Activated gamma-delta T cell (primary cell): ENCODE measurements at places on chromosomes 1 and 21.

DNA sequence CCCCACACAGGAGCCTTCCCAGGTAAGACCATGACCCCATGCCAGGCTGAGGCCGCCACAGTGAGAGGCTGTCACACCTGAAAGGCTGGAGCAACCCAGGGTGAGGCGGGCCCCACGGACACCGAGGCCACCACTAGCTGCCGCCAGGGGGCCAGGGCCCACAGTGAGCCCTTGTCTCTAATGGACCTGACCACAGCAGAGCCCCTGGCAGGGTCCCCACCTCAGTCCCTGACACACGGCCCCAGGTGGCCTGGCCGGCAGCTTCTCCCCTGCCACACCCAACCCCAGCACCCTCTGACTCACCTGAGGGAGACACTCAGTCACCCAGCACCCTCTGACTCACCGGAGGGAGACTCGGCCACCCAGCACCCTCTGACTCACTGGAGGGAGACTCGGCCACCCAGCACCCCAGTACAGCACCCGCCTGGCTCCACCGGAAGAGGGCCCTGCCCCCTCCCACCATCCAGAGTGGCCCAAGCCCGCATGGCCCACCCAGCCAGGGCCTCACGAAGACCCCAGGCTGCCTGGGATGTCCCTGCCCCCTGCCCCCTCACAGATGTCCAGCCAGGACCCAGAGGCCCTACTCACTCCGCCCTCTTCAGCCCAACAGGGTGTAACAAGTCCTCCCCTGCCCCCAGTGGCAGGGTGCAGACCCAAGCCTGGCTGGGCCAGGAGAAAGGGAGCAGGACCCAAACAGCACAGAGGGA lies 4.4 kb downstream of the DVL1 start:
- no peak for DNase-seq

GRCh38 chr1:54228638-54229079 lies 28.7 kb downstream of the MRPL37 start:
- DNase-seq, result no peak

GRCh38 chr1:12206792-12207424 lies 22.9 kb upstream of the VPS13D start:
- no peak for DNase-seq

- no peak for DNase-seq
Measured at GRCh38 chr1:208204779-208205178, 39.4 kb downstream of the PLXNA2 start.

DNA sequence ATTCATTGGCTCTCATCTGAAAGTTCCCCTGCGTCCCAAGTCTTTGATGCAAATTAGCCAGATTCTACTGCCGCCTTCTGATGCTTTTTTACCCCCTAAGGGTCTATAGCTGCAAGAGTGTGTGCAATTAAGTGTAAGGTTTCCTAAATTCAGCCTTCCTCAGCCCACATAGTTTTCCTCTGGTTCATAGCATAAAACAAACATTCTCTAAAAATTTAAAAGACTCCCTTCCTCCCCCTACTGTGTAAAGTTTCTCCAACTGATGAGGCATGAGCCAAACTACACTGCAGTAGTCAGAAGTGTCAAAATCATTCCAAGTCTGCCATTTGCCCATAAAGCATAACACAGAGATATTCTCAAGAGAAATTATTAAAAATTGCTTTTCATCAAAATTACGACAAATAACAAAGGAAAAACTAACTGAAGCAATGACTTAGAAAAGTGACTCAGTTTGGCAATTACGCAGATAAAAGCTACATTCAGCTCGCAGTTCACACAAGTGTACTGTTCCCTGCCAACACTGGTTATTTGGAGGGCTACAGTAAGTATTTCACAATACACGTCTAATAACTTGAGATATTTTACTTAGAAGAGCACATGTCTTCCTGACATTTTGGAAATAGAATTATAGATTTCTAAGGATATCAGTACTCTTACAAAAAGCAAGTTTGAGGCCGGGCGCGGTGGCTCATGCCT lies 15.4 kb downstream of the KCNH1 start:
- no peak for DNase-seq

- no peak for DNase-seq
Measured at GRCh38 chr1:230587061-230587460, 55.2 kb upstream of the COG2 start.

- DNase-seq, result no peak
Measured at GRCh38 chr1:92065042-92065441, 10.2 kb downstream of the SETSIP start.

GRCh38 chr1:70495370-70495769 lies 84.3 kb downstream of the CTH start:
- DNase-seq, result no peak

DNA sequence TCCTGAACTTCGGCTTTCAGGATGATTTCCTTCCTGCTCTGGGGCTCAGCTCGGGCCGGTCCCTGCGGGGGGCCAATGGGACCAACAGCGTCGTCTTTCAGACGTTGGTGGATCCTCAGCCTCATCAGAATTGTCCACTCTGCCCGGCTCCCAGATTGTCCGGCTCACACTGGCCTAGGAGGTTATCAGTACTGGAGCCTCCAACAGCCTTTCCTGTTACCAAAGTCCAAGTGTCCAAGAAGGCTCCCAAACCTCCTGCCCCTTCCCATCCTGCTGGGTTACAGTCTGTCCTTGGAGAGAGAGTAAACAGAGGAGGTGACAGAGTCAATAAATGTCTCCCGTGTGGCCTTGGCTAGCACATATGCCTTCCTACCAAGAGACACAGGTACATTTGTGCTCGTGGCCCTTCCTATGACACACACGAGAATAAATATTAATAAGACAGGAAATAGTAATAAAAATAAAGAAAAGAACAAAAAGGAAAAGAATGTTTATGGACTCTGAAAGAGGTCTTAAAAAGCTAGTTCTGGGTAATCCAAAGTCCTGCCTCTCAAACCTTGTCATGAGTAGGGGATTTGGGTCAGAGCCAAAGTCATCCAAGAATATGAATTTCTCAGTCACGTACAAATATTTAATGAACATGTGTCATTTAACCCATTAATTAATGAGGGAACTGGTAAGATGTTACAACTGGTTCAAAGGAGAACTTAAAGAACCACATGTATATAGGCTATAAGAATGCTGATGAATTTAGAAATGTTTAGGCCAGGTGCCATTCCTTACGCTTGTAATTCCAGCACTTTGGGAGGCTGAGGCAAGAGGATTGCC lies 80.8 kb upstream of the SLC2A1 start:
- DNase-seq, result no peak
